HuH-7 (cell line): ENCODE measurements at places on chromosomes 12 and 14.
A peak's percentile ranks its signal among the peaks of the same experiment; 100 is the strongest.

DNA sequence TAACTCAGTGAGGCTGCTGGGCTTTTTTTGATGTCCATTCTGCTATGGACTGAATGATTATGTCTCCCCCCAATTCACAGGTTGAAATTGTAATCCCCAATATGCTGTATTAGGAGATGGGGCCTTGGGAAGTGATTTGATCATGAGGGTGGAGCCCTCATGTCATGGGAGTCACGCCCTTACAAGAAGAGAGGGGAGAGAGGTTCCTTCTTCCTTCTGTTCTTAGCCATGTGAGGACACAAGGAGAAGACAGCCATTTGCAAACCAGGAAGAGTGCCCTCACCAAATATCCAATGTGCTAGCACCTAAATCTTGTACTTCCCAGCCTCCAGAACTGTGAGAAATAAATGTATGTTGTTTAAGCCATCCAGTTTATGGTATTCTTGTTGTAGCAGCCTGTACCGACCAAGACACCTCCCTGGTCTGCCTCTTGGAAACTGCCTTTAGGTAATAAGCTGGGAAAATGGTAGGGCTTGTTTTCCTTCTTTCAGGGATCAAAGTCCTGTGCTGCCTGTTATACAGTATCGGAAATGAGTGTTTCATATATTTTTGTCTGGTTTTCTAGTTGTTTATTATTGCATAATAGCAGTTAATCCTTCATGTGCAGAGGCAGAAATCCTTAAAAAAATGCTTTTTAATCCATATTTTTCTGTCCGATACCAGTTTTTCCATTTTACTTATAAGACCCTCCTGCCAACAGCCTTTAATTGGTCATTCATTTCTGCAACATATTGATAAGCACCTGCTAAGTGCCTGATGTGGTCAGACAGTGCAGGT is 16.3 kb downstream of the BORCS5 start:
- DNase-seq = no peak

- DNase-seq = no peak
Observed at GRCh38 chr12:44184499-44185206, 348.8 kb downstream of the TMEM117 start.

- no peak for DNase-seq
Observed at GRCh38 chr14:102500158-102500662, 9.4 kb downstream of the ANKRD9 start.

GRCh38 chr14:38874721-38875120 is 228.3 kb downstream of the SEC23A start:
- DNase-seq = no peak

GRCh38 chr12:67681105-67681778 is 32.7 kb downstream of the DYRK2 start:
- no peak for DNase-seq

DNA sequence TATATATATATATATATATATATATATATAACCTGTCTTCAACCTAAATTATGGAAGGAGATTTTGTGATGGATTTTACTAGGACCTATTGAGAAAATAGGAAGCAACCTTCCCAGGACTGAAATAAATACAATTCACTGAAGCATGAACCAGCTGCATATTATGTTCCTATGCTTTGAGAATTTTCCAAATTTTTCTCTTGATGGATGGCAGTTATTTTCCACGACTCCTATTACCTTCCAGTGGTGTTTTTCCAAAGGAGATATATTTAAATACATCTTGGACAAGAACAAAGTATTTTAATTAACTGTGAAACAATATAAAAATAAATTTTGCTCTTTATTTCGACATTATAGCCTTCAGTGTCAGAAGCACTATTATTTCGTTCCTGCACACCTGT is 87.9 kb downstream of the TMTC1 start:
- DNase-seq = no peak

DNA sequence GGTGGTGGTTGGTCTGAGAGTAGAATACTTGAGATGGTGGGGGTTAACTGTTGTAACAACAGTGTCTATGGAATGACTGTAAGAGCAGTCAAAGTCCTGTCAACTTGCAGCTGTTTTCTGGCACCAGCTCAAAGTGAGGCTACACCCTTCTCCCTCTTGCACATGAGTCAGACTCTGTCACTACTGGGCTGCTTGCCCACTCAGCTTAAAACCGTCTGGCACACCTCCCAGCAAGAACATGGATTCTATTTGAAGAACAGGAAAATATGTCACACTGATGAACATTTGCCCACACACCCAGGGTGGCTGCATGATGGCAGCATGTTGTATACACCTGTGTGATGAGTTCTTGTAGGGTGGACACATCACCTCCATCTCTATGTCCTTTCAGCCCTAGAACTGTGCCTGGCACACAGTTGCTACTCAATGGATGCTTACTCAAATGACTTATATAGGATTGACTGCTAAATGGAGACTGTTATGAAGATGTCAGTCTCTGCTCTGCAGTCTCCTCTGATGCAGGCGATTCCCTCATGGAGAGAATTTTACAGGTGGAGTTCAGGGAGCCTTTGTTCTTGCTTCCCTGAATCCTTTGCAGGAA is 19.3 kb upstream of the SERPINA6 start:
- DNase-seq = no peak

DNA sequence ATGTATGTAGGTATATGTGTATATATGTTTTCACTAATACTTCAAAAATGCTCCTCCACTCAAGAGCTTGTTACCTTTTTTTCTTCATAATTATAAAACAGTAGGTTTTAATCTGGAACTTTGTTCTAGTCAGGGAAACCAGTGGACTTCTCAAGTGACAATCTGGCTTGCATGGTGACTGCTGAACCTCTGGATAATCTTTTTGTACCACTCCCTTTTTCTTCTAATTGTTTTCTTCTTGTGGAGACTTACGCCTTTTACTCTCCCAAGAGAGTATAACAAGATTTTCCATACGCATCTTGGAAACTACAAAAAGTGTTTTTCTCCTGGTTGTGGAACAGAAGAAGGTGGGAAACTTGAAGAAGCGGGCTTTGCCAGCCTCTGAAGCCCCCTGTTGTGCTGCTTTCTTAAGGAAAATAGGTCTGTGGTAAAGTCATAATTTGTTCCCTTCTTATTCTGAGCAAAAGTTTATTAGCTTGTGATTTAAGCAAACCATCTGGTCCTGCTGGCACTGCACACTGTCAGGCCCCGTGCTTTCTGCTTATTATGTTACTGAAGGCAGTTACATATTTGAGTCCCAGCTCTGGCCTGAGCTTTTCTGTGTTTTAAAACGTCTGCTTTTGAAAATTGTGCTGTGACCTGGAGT is 291.8 kb downstream of the ERC1 start:
- no peak for DNase-seq

DNA sequence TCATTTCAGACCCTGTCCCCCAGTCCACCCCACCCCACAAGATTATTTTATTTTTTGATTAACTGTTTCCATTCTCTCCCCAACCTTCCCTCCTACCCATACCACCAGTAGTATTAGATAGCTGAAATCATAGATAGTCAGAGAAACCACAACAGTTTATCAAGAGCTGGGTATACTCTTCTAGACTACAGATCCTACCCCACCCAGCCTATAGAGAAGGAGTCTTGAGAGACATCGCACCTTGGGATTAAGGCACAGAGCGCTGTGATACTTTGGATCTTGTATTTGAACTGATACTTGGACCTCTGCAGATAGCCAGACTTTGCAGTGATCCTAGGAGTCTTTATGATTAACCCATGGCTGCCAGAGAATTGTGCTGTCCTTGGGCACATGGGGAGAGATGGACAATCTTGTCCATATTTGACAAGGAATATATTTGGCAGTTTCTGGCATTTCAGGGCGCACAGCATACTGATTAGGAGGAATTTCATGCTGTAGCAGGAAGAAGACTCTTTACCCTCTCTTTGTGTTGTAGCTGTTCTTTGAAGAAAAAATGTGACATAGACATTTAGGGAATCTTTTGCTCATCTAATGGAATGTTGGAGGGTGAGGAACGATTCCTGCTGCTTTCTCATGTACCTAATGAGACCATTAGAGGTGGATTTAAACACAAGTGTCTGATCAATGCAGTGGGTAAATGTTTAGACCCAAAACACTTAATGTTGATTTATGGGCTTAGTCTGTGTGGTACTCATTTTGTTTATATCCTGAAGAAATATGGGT is 982 bp downstream of the RBMS2 start:
- no peak for DNase-seq

DNA sequence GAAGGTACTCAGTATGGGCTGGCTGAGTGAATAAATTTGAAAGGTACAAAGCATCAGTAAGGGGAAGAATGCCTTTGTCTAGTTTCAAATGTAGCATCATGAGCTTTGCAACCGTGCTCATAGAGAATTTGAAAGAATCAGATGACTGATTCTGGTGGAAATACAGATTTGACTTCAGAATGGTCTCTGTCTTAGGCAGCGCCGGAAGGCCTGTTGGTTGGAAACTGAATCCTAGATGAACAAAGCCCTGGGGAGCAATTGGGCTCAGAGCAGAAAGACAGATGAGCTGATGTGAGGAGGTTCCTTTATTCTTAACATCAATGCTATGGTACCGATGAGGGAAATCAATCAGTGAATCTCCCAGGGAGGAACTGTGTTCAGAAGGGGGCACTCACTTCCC is 137.3 kb downstream of the SNAPC1 start:
- no peak for DNase-seq

- DNase-seq = no peak
Observed at GRCh38 chr12:39145175-39145999, 240.0 kb upstream of the CPNE8 start.

DNA sequence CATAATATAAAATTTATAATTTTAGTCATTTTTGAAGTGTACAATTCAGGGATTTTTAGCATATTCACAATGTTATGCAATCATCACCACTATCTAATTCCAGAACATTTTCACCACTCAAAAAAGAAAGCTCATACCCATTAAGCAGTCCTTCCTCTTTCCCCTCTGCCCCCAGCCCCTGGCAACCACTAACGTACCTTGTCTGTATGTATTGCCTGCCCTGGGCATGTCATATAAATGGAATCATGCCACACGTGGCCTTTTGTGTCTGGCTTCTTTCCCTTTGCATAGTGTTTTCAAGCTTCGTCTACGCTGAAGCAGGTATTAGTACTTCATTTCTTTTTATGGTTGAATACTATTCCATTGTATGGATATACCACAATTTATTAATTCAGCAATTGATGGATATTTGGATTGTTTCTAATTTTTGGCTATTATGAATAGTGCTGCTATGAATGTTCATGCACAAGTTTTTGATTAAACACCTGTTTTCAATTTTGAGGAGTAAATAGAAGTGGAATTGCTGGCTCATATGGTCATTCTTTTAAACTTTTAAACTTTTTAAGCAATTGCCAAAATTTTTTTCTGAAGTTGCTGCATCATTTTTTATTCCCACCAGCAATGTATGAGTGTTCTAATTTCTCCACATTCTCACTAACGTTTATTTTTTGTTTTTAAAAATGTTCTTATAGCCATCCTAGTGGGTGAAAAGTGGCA is 1.6 kb upstream of the SSTR1 start:
- no peak for DNase-seq

DNA sequence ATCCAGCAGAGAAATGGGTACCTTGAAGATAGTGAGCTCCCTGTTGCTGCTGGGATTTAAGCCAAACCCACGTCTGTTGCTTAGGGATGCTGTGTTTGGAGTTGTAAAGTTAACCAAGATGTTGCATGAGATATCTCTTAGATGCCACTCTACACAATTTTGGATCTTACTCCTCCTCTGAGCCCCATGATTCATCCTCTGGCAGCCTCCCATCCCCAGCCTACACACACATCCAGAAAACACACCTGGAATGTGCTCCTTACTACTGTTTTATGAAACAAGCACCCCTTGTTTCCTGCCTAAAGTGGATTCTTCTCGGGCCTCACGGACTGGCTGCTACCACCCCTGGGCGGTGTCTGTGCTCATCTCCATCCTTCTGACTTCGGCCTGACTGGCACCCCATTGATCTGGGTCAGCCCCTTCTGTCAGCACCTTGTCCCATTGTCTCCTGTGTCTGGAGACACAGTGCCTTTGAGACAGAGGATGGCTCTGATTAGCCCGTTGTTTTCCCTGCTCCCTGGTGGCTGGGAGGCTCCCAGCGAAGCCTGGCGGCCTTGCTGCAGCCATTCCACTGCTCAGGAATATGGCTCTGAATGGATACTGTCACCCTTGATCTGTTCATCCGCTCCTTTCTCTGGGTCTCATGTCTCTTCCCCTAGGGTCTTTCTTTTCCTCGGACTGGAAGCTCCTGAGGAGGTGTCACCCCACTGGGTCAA is 24.3 kb downstream of the TSPAN9 start:
- DNase-seq = no peak

DNA sequence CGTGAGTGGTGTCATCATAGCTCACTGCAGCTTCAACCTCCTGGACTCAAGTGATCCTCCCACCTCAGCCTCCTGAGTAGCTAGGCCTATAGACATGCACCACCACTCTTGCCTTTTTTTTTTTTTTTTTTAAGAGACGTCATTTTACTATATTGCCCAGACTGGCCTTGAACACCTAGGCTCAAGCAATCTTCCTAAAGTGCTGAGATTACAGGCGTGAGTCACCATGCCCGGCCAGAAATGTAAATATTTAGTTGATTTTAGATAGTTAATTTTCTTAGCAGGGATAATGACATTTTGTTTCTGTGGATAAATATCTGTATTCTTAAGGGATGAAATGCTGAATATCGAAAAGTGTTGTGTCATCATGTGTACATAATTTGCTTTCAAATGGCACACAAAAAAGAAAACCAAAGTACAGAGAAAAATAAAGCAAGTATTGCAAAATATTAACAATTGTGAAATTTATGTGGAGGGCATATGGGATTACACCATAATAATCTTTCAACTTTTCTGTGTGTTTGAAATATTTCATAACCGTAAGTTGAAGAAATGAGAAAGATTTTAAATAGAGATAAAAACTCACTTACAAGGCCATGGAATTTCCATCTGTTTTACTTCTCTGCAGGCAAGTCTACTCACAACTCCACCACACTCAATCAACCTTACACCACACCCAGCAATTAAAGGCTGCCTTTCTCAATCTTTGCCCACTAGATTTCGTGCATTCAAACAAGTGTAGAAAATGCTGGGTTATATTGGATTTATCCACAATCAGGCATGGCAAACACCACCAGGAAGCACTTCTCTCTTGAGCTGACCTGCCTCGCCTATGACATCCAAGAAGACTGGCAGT is 93.7 kb downstream of the SPTSSA start:
- DNase-seq = peak; percentile 10

GRCh38 chr12:58950739-58951100 is 30.4 kb upstream of the LRIG3 start:
- no peak for DNase-seq

GRCh38 chr14:63603749-63604277 is 37.9 kb downstream of the WDR89 start:
- DNase-seq = no peak

GRCh38 chr12:104565606-104566243 is 109.0 kb downstream of the CHST11 start:
- no peak for DNase-seq

- peak; percentile 67 for DNase-seq
Observed at GRCh38 chr12:94650143-94651056, at the start of gene TMCC3. TSS of gene TMCC3 (minus strand) at chr12:94650557. CDS start at chr12:94650430, 127 bp downstream.

- DNase-seq = no peak
Observed at GRCh38 chr14:61524211-61524806, 171.0 kb upstream of the HIF1A start.
